ENCODE measurements at places on chromosomes 2 and 18.

- no peak for DNase-seq
These were observed 593.3 kb upstream of the SYT4 start for GRCh38 chr18:43870626-43871025.

GRCh38 chr2:109721135-109721534 is 73.0 kb upstream of the RGPD5 start:
- no peak for DNase-seq

DNA sequence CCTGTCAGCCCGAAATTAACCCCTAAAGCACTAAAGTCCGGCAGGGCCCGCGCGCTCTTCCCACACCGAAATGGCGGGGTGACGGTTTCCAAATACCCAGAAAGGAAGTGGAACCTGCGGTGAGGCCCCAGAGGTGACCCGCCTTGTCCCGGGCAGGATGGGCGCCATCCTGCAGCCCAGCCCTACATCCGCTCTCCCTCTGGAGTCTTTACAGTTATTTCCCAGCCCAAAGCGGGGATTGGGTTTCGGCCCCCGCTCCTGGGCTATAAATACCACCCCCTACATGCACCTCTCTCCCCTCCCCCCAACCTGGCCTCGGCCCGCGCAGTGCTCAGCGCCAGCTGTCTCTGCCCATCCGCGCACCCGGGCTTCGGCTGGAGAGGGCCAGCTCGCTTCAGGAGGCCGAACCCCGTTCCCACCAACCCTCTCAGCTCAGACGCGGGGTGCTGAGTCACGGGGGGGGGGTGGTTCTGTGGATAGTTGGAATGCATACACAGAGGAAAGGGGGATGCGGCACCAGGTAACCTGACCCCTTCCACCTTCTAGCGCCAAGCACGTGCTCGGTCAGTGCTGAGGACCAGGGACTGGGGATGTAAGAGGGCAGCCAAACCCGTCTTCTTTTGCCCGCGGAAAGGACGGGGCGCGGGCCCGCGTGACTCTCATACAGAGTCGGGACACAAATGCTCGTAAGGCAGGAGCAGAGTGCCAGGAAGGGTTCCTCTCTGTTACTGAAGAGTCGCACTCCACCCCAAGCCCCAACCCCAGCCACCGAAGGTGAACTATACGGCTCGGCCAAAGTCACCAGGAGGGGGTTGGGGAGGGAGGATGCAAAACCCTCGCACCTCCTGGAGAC is at the start of gene TUBA4B:
TUBA4B (plus strand) TSS at position 344 of the 853 bp plus-strand sequence; CDS start at position 509, 165 bp downstream.
- peak; percentile 26 for DNase-seq

DNA sequence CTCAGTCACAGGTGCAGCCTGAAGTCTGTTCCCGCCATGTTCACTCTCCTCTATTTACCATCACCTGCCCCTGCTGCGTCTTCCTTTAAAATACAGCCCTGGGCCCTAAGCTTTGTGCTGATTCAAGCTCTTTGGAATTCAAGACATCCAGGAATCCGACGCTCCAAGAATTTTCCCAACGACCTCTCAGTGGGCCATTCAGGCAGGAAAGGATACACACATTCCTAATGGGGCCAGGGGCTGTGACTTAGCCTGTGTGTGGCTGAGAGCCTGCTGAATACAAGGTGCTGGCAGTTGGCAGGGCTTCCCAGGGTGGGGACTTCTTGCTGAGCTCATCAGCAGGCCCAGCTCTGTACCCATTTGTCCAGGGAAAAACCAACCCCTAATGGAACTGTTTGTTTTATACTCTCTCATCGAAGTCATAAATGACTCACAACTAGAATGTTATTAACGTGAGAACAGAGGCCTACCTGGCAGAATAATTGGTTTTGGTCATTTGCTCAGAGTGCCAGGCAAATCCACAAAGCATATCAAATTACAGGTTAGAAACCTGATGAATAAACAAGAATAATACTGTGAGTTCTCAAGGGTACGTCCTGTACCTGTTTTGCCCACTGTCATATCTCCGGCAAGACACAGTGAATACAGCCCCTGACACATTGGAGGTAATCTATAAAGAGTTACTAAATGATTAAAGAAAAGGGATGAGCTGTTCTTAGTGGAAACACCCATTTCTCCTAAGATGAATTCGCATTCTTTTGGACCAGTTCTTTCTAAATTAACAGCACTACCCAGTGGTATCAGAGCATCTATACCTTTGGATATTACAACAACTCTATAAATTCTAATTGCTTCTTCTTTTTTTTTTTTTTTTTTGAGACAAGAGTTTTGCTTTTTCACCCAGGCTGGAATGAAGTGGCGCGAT is 12.6 kb upstream of the KCMF1 start:
- DNase-seq: no peak

DNA sequence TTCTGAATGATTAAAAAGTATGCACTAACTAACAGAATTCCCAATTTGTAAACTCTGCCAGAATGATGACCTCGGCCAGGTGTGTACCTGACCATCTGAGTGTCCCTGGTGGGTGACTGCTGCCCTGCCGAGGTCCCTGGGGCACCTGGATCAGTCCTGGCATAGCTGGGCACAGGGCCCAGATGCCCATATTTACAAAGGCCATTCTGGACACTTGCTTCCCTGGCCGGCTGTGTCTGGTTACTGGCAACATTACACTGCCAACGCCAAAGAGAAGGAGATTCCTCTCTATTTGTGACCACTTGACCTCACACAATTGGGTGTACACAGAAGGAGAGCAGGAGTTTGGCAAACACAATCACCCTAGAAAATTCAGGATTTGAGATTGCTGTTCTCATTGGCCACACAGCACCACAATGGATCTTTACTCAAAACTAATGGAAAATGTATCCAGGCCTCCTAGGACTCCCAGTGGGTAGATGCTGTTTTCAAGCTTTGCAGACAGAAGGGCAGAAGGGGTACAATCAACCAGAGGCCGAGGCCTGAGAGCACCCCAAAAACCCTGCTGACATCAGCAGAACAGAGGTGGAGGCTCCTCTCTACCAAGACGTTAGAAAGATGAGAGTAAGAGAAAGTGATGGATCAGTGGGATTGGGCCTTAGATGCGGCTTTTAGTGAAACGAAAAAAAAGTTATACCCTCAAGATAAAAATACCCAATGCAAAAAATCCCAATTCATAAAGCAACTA is 58.3 kb upstream of the PXDN start:
- no peak for DNase-seq

DNA sequence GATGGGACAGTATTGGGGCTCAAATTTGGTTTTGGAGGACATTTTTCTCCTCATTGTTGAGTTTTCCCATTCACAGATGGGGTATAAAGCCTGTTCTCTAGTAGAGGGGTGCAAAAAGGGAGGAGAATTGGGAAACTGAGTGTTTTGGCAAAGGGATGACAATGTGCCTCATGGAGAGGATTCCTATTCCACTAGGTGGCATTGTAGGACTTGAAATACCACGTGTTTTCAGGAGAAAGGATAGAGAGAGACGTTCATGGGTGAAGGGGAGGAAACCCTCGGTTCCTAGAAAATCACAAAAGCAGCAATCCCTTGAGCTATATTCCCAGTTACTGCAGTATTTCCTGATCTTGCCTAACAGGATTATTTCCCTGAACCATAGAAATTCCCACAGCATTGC is 113.7 kb upstream of the SRD5A2 start:
- no peak for DNase-seq

DNA sequence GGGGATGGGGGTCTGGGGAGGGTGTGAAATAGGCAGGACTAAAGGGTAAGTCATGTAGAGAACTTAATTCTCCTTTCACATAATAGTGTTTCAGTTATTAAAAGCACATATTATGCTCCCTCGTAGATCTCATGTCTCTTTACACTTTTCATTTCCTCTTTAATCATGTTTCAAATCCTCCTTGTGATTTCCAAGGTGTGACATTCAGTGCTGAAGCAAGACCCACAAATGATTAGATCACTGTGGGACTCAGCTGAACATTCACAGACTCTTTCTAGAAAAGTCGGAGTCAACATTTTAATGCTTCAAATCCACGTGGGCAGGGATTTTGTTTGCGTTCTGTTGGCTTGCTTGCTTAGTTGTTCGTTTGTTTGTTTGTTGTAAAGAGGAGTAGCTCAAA is 34.7 kb upstream of the CALCRL start:
- DNase-seq: no peak

DNA sequence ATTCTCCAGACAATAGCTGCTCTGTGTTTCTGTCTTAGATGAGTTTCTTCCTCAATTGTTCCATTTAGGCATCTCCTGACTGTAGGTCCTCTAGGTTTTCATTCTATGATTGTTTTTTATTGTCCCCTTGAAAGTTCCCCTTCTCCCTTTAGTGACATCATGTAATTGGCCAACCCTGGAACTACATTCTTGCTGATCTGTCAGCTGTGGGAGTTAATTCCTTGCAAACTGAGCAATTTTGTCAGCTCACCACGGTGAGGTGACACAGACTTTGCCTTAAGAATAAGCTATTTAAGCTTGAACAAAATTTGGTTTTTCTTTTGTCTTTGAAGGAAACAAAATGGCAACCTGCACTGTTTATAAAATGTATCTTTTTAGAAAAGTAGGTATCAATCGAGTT is 95.9 kb downstream of the TXNL1 start:
- DNase-seq: no peak

DNA sequence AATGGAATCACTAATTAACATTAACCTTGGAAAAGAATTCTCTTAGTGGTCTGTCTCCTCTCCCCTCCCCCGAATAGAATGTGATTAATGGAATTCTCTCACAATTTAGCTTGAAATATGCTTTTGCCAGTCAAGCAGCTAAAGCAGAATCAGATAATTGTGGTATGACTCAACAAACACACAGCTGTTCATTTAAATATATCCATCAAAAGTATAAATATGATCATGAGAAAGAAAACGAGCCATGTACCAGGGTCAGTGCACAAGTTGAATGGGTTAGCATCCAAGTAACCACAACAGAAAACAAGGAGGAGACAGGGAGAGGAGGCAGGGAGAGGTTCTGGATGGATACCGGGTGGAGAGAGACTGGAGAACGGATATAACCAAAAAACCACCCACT is 66.9 kb downstream of the ACVR1 start:
- no peak for DNase-seq

GRCh38 chr2:3094999-3095958 is 282.3 kb downstream of the EIPR1 start:
- no peak for DNase-seq

- DNase-seq: no peak
These were observed 18.3 kb upstream of the POLE4 start for GRCh38 chr2:74939919-74940812.

DNA sequence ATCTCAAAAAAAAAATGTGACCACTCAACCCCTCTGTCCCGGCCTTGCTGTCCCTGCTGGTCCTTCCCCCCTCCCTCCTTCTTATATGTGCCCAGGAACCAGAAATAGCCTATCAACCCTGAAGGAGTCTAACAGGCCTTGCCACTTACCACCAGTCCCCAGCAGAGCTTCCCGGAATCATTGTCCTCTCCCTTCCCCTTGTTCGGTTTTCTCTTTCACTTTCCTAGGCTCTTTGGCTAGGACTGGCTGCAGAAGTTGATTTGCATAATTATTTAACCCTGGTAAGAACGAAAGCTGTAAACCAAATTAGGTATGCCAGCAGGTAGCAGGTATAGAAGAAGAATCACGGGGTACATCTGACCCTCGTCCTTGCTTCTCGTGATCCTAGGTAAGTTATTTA is 72.6 kb upstream of the ZNF532 start:
- no peak for DNase-seq

- no peak for DNase-seq
These were observed 71.7 kb downstream of the FEZ2 start for GRCh38 chr2:36526226-36526625.

DNA sequence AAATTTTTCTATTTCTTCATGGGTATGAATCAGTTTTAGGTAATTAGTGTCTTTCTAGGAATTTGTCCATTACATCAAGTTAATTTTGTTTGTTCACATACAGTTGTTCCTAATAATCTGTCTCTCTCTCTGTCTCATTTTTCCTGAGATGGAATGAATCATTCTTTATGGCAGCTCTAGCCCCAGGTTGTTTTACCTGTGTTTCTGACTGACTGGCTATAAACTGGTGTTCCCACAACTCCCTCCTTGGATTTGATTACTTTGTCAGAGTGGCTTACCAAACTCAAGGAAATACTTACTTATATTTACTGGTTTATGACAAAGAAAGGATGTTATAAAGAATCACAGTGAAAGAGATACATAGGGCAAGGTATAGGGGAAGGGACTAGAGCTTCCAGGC is 15.1 kb downstream of the ADNP2 start:
- no peak for DNase-seq

DNA sequence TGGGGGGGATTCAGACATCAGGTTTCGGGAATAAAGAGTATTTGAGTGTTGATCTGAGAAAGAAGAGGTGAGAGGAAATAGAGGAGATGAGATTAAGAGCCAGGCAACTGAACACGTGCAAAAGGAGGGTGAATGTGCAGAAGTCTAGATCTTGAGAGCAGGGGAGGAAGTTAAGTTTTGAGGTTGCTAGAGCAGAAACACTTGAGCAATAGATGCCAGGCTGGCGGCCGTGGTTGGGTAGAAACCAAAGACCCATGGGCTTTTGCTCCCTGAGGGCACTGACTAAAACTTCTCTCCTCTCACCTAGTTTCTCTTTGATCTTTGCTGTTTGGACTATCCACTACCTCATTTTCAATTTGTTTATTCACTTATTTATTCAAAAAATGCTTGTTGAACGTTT is 116.0 kb downstream of the CDC42EP3 start:
- DNase-seq: no peak

GRCh38 chr2:112883669-112884068 is 27.3 kb upstream of the IL37 start:
- DNase-seq: no peak

GRCh38 chr18:63197246-63197869 is 122.2 kb downstream of the BCL2 start:
- DNase-seq: no peak

DNA sequence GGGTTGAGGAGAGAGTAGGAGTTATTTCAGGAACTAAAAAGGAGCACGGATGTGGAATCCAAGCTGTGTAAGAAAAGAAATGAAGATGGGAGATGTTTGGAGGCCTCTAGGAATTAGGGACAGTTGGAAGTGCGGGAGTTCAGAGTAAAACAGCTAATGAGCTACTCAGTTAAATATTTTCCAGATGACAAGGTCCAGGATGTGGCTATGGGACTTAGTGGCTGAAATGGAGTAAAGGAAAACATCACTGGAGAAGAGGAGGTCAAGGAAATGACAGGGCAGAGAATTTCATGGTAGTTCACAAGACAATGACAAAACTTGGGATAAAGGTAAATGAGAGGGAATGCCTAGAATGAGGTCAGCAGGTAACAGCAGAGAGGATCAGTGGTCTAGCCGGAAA is 13.0 kb downstream of the GPR155 start:
- no peak for DNase-seq
